CD4-positive, alpha-beta T cell treated with Interleukin-15 for 4 hours (primary cell): ENCODE measurements at places on chromosomes 7 and 10.
A peak's percentile ranks its signal among the peaks of the same experiment; 100 is the strongest.

DNA sequence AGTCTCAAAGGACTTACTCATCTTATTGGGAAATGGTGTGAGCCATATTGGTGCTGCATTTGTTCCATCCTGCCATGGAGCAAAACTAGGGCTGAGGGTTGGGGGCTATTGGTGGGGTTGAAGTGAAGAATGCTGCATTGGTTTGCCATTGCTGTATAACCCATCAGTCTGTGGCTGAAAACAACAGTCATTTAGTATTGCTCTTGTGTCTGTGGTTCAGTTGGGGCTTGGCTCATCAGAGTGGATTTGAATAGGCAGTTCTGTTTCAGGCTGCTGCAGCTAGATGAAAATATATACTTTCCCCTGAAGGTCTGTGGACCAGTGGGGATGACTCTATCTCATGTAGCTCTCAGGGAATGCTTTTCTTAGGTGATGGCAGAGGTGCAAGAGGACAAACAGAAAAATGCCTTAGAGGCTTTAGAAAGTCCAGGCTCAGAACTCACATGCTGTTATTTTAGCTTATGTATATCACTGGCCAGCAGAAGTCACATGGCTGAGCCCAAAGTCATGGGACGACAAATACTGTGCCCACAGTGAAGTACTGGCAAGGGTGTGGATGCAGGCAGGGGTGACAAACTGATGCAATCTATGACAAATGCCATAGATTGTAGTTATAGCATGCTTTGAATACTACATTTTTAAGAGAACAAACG is 15.2 kb upstream of the EXOC6 start:
- DNase-seq: no peak

DNA sequence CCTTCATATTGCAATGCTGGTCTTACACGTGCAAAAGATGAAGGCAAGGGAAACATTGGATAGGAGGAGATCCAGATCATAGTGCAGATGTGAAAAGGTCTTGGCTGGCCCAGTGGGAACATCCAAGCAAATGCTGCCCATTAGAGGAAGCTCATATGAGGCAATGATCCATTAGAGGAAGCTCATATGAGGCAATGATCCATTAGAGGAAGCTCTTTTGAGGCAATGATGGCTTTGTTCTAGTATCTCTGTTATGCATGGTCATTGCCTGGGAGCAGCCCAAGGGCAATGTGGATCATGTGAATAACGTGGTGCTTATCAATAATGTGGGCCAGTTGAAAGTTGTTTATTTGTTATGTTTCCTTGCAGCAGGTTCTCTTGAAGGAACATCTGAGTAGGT is 37.8 kb downstream of the STEAP4 start:
- no peak for DNase-seq

DNA sequence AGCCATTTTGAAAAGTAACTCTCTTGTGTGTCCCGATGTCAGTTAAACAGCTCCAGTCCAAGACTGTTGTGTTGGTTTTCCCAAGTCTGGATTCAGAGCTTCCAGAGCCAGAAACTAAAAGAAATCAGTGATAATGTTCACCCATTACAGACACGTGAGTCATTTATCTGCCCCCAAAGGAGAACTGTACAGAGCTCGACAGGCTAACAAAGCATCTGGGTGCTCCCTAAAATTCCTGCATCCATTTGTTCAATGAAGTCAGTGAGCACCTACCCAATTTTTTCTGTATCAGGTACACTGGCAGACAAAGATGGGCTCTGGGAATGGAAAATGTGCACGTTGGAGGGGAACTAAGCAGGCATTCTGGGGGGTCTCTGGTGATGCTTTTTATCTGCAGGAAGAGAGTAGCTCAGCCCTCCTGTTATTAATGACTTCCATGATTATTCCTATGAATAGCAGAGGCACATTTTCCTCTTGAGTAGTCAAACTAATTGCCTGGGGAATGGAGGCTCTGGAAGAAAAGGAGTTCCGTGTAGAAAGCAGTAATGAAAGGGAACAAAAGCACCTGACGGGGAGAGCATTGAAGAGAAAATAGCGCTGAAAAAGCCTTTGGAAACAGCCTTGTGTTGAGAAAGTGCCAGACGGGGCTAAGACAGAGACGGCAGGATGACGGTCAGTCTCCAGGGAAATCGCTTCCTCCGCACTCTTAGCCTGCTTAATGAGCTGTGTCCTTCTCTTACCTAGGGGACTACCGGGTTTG is 75.3 kb downstream of the GAD2 start:
- no peak for DNase-seq

DNA sequence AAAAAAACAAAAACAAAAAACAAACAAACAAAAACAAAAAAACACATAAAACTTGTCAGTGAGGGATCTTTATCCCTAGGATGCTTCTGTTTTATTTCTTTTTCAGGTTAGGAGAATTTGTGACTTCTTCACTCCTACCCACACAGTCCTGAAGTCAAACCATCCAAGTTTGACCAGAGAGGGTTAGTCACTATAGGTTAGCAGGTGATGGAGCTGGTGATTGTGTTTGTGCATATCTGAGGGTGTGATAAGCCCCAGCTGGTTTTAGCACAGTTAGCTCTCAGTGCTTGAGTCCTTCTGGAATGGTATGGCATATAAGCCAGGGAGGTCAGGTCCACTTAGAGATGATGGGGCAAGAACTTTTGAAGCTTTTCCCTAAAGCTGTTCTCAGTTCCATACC is 11.8 kb upstream of the IKZF1 start:
- DNase-seq: no peak

- no peak for DNase-seq
Measured at GRCh38 chr10:59314268-59314667, 48.1 kb downstream of the FAM13C start.

DNA sequence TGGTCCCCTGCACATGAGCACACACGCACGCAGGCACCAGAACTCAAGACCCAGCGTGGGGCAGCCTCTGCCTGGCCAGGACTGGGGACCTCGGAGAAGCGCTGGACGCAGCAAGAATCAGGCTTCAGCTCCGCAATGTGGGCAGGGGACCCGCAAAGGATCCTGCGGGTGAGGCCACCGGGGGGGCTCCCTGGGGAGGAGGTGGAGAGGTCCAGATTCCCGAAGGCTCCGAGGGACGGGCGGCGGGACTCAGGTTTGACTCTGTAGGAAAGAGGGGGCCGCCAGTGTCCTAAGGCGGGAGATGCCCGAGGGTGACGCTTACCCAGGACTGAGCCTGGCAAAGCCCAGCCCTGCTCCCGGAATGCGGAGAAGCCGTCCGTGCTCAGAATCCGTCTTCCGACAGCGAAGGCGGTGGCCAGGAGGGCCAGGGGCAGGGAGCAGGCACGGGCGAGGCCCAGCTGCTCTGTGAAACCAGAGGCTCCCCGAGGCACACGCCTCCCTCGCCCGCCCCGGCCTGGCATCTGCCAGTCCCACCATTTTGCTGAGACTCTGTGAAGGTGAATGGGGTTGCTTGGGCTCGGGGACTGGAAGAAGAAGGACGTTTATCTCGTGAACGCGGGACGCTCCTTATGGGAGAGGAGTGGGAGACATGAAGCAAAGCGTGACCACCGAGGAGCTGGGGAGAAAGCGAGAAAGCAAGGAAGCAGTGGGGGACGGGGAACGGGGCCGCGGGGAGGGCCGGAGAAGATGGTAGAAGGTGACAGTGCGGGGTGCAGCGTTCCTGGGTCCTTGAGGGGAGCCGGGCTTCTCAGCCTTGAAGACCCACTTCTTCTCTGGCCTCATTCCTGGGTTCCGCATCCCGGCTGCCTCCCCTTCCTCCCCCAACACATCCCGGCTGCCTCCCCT is 489.2 kb downstream of the PTPRN2 start:
- no peak for DNase-seq

DNA sequence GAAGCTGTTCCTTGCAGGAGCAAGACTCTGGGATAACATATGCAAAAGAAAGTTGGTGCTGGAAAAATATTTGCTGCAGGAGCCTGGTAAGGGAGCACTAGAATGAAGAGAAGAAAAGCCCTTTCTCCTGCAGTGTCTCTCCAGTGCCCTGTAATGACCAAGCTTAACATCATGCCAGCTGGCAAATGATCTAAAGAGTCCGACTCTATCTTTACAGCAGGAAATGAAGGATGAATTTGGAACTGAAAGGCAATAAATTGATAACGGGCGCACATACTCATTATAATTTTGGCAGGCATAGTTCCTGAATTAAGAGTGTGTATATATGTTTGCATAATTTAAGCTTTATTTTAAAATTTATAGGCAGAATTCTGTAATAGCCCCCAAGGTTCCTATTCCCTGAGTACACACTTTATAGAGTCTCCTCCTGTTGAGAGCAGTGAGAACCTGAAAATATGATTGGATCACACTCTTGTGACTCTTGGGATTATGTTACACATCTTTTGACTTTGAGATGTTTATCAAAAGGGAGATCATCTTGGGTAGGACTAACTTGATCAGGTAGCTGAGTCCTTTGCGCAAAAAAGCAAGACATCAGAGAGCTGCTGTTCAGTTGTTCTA is 299.0 kb upstream of the MBL2 start:
- DNase-seq: no peak

- peak; percentile 22 for DNase-seq
Measured at GRCh38 chr7:37510043-37510634, 61.5 kb upstream of the ELMO1 start.

GRCh38 chr10:97849687-97850402 is at the start of gene GOLGA7B:
GOLGA7B (plus strand) TSS chr10:97849843; CDS start chr10:97850304, 461 bp downstream.
- peak; percentile 43 for DNase-seq

DNA sequence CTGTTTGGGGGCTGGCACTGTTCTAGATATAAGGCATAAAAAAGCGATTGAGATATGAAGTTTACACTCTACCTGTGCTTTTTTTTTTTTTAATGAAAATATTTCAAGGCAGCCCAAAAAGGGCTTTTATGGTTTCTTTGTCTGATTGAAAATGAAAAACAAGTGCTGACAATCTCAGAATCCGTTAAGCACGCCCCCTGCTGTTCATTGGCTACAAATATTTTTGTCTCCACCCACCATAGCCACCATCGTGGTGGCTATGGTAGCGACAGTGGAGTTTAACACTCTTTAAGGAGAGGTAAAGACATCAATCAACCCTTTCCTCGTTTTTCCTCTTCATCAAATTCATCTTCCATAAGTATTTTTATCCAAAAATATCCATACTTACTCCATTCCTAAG is 94.2 kb downstream of the CD36 start:
- no peak for DNase-seq

DNA sequence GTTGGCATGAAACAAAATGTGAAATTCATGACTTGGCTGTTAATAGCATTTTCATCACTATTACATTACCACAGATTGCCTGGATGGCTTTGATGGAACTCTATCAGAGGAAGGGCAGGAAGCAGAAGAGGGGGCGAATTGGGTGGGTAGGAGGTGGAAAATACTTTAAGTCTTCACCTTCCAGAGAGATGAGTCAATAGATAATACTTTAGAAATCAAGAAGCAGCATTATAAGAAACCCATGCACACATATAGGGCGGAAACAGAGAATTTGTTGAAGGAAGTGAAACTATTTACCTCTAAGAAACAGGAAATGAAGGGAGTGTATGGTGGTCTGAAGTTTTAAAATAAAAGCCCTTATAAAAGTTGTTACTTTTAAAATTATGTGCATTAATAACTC is 152.1 kb upstream of the TARP start:
- no peak for DNase-seq

GRCh38 chr10:63498665-63499064 is 22.5 kb upstream of the REEP3 start:
- DNase-seq: no peak

- no peak for DNase-seq
Measured at GRCh38 chr7:95238252-95238943, 85.9 kb downstream of the PON1 start.

GRCh38 chr10:131792809-131793208 is 108.0 kb upstream of the PPP2R2D start:
- DNase-seq: no peak

- DNase-seq: no peak
Measured at GRCh38 chr10:72846238-72846637, 47.3 kb upstream of the OIT3 start.

- DNase-seq: no peak
Measured at GRCh38 chr7:1709281-1709680, 39.2 kb downstream of the ELFN1 start.

GRCh38 chr10:118551535-118552100 is 43.8 kb downstream of the PRLHR start:
- no peak for DNase-seq

DNA sequence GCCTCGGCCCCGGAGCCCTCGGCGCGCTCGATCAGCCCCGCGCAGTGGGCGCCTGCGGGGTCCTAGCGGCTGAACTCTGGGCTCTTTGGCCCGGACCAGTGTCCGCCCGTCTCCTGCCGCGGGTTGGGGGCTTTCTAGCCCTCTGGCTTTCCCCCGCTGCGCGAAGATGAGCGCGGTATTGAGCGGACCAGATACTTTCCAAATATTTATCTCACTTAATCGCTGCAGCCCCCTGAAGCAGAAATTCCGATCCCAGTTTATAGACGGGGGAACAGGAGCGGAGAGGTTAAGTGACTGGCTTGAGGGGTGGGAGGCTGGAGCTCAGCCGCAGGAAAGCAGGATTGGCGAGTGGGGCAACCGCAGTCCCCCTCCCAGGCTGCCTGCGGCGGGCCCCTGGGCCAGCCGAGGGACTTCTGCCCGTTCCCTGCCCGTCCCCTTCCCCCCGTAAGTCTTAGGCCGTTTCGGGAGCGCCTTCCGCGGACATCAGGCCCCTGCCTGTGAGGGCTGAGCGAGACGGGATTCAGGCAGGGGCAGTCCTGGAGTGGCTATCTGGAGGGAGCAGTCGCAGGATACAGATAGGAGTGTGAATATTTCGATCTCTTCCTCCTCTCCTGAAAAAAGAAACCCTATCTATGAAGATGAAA is 565 bp downstream of the STRIP2 start:
- DNase-seq: no peak

- no peak for DNase-seq
Measured at GRCh38 chr10:86343761-86344160, 22.8 kb downstream of the GRID1 start.

DNA sequence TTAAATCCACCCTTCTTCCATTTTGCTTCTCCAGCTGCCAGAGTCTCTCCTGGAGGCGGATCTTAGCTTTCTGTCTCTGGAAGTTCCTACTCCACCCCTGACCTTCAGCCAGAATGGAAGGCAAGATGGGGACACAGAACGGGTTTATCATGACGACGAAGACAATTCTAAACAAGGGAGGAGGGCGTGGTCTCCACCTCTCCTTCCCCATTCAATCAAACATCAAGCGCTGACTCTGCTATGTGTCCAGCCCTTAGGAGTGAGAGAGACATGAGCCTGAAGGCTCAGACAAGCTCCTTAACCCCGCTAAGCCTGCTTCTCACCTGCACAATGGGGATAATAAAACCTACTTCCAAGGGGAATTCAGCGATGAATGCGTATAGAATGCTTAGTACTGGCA is 3.1 kb downstream of the CYP17A1 start:
- no peak for DNase-seq

DNA sequence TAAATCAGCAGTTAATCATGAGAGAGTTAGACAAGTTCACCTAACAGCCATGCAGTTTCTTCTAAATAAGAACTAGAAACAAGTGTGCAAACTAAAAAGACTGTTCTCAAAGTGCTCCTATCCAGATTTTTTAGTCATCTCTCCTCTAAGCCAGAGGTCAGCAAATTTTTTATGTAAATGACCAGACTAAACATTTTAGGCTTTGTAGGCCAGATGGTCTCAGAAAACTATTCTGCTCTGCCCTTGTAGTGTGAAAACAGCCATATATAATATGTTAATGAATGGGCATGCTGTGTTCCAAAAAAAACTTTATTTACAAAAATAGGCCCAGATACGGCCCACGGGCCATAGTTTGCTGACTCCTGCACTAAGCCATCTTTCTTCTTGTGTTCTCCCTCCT is 263.0 kb upstream of the LRRN3 start:
- DNase-seq: no peak

- no peak for DNase-seq
Measured at GRCh38 chr7:51187941-51188340, 128.7 kb downstream of the COBL start.
